ENCODE measurements at places on chromosomes 16 and 17. TPM values are rescaled to one million over a fixed set of nuclear protein-coding genes. Genes with fewer than 3 reads are reported as not detected.
A peak's percentile ranks its signal among the peaks of the same experiment; 100 is the strongest.

The CRISPLD2 gene
- total RNA-seq: 40.8 TPM

The TAC4 gene
- total RNA-seq: not detected

DNA sequence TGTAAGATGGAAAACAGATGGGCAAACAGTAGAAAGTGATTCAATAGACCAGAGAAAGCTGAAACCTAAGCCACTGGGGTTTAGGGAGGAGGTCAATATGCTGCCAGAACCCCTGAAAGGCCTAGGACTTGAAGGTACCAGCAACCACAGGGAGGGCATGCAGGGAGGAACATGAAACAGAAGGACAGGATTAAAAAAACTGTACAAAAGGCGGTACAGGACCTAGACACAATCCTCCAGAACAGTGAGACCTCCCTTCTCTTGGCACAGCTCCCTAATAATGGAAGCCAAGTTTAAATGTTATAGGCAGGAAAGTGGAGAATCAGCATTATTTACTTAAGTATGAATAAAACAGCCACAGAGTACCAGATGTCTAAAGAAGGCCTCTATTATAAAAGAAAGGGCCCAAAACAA, 105.5 kb downstream of the SPAG9 start:
- peak; percentile 65 for DNase-seq

DNA sequence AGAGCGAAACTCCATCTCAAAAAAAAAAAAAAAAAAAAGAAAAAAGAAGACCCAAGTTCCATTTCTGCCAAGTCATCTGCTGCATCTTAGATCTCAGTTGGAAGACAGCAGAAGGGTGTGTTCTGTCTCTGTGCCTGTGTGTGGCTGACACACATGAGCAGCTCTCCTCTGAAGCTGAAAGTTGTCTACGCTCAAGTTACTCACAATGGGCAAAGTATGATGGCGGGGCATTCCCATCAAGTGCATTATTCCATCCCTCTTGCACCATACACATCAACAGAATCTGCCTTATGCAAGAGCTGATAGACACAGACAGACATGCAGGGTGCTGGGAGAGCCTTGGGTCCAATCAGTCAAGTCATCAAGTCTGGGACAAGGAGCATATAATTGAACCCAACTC, 402.2 kb downstream of the XYLT1 start:
- no peak for DNase-seq
